ENCODE measurements at places on chromosomes 7 and 10. TPM values are rescaled to one million over a fixed set of nuclear protein-coding genes. Genes with fewer than 3 reads are reported as not detected.

DNA sequence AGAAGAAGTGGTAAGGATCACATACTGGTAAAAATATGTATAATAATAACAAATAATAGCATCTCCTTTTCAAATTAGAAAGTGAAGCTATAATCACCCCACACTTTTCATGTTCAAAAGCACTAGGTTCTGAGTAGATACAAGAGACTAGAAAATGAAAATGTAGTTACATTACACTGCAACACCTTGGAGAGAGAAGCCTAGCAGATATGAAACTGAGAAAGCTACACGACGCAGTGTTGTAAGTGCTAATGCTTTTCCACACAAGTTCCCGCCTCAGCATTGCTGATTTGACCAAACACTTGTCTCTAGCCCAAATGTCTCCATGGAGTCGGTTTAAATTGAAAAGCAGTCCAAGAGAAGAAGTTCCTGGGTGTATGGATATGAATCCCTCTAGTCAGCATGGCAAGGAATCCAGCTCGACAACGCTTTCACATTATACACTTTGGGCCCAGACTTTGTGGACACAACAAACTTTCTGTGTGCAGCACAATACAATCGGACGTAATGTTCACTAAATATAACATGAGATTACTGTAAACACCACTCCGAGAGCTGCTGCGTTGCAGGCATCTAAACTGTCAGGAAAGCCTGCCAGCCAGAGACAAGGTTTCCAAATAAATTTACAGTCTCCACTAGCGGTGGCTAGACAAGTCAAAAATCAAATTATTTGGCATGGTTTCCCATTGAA is 1.7 kb downstream of the PDE1C start:
- DNase-seq, result no peak

DNA sequence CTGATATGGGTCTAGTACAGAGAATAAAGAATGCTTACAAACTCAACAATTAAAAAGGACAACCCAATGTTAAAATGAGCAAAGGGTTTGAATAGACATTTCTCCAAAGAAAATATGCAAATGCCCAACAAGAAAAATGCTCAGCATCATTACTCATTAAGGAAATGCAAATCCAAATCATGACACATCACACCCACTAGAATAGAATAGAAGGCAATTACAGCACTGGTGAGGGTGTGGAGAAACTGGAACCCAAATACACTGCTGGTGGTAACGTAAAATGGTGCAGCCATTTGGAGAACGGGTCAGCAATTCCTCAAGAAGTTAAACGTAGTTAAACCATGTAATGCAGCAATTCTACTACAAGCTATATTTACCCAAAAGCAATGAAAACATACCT is 53.8 kb downstream of the KDM7A start:
- DNase-seq, result no peak

The HECW1 gene
- total RNA-seq, result 5.0 TPM

The CUZD1 gene
- total RNA-seq, result 0.46 TPM

DNA sequence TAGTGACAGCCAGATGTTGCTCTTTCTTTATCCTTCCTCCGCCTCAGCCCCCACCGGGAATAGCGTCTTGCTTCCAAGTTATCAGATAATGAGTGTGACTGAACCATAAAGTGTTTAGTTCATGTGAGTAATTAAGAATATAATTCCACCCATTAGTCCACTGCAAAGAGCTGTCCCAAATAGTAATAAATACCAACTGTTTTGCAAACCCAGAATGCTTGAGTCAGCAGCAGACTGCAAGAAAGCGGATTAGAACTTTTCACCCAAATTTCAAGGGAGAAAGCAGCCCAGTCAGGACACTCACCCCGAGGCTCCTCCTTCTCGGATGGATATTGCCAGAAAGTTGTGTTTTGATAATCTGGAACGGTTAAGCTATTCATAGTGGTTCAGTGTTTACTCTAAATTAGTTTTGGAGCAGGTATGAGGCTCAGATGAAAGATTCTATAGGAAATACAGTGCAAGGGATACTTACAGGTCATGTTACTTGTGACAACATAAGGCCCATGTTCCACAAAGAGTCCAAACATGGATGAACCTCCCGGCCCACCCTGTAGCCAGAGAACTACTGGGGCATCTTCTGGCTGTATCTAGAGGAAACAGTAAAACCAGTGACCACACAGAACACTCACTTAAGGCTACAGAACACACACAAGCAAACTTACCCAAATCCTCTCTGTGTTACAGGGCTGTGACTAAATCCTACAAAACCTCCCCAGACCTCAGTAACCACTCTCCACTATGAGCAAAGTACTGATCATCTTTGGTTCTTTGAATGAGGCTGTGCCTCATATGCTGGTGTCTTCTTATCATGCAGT is 50.5 kb downstream of the CPVL start:
- no peak for DNase-seq

DNA sequence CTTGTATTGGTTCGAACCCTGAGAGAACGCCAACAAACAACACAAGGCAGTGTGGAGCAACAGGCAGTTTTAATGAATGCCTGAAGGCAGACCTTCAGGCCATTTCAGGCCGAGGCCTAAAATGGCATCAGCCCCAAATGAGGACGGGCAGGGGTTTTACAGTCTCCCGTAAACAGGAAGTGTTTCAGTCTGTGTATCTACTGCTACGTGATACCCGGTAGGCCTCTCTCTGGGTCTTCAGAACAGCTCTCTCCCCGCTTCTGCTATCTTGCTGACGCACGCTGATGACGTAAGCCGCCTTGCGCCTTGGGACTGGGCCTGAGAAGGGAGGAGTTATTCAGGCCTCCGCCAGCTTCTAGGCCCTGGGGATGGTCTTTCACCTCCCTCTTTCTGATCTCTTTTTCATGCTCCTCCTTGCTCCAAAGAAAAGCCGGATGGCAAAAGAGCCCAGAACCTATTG is 67.7 kb downstream of the ST8SIA6 start:
- DNase-seq, result no peak

The SYCE1 gene
- total RNA-seq, result not detected

DNA sequence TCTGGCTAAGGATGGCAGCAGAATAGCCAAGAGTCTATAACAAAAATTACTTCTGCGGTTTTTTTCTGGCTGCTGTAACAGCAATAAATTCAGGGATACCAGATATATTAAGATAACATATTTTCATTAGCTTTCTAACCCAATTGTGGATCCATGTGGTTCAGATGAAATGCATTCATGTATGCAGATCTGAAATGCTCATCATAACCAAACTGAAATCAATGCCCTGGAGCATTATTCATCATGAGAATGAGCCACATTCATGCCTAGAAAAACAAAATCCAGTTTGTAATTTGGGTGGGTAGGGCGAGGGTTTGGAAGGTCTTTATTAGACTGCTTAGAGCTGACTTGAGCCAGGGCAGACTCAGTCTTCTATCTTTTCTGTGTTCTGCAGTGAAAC is 69.8 kb upstream of the SEMA3A start:
- DNase-seq, result peak; percentile 1

GRCh38 chr7:11135573-11135972 is 161.9 kb downstream of the PHF14 start:
- no peak for DNase-seq

DNA sequence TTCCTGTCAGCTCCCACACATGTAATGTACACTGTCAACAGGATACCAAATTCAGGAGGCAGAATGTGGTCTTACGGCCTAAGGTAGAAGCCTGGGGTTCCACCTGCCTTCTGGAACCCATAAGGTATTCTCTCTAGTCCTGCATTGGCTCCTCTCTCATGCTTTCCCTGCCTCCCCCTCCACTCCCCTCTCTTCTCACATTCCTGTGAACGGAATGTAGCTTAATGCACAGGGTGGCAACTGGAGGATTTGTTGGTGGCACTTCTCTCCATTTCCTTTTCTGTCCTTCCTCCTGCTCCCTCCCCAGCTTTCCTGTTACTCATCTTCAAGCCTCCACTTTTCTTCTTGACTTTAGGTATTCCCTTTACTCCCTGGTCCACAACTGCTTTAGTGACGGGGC is 11.5 kb upstream of the FLNC start:
- no peak for DNase-seq

- DNase-seq, result no peak
Observed at GRCh38 chr10:20598590-20598989, 298.5 kb downstream of the NEBL start.

The KEL gene
- total RNA-seq, result not detected

DNA sequence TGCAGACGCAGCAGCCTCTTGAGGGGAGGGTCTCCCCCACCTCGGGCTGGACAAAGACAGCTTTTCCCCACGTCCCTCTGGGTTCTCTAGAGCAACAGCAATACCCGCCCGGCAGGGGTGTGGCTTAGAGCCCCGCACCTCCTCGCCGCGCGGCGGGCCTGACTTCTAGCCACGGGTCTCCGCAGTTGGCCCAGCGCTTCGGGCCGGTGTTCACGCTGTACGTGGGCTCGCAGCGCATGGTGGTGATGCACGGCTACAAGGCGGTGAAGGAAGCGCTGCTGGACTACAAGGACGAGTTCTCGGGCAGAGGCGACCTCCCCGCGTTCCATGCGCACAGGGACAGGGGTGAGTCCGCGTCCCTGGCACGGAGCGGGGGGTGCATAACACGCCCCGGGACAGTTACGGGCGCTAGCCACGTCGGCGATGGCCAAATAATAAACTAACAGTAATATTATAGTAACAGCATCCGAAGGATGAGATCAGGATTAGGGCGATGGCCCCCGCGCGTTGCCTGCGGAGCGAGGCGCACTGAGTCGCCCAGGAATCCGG is 1.2 kb downstream of the CYP2E1 start:
- no peak for DNase-seq
